ENCODE measurements at places on chromosomes 13 and 19.

DNA sequence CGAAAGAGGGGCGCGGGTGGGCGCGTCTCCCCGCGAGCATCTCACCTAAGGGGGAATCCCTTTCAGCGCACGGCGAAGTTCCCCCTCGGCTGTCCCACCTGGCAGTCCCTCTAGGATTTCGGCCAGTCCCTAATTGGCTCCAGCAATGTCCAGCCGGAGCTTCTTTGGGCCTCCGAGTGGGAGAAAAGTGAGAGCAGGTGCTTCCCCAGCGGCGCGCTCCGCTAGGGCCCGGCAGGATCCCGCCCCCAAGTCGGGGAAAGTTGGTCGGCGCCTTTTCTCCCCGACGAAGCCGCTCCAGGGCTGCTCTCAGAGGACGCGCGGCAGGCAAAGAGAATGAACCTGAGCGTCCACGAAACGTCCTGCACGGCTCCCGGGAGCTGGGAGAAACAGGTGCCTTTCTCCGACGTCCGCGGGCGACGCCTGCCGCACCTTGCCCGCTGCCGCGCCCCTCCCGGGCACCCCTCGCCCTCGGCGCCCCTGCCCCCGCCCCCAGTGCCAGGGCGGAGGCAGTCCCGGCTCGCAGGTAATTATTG is 366 bp upstream of the KL start:
- no peak for DNase-seq

- DNase-seq: no peak
These were observed 5.3 kb upstream of the SLC5A5 start for GRCh38 chr19:17866312-17866963.

DNA sequence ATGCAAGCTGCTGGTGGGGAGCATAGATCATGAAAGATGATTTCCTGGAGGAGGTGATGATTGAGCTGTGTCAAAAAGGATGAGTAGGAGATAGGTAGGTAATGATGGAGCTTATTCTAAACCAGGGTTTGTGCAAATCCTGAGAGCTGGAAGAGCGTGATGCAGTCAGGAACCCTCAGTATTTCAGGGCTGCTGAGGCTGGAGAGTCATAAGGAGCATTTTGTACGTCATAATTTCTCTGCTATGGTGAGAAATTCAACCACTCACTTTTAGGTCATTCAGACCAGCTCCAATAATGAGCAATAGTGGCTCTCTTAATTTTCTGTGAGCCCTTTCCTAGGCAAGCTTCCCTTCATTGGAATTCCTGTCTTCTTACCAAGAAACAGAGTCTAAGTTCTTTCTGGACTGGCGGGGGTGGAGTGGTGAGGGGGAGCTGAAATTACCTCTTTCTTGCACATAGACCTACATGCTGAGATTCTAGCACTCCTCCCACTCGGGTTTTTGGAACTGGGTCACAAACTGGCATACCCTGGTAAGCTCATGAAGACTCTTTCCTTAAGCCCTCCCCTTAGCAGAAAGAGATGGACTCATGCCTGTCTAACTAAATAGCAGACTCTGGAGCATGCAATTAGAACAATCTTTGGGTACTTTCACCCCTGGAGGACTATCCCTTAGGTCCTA is 62.2 kb upstream of the MYCBP2 start:
- DNase-seq: no peak

DNA sequence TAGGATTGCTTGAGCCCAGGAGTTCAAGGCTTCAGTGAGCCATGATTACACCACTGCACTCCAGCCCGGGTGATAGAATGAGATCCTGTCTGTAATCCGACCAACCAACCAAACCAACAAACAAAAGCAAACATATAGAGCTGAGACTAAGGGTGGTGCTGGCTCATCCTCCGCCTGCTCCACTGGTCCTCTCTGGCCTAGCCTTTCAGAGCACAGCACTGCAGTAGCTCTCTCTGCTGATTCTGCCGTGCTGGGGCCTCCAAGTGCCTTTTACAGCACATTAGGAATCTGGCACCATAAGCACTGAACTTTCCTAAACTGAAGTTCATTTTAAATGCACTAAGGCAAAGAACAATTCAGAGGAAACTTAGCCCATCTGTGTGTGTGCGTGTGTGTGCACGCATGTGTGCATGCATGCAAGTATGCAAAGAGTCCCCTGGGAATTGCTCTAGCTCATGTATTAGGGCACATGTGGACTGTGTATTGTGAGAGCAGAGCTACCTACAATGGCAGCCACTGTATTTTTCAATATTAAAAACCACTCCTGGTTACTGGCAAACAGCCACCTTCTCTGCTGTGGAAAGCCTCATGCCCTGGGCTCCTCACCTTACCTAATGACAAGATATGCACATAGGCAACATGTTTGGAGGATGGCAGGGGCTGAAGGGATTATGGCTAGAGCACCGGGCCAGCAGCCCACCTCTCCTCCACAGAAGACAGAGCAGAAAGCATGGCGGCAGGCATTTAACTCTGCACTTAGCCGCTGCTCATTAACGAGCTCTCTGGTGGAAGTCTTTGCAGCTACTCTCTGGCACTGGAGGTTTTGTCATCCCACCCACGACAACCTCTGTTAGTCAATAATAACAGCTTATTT is 223.1 kb upstream of the TSHZ3 start:
- no peak for DNase-seq

GRCh38 chr13:99486996-99487395 is 14.3 kb upstream of the TM9SF2 start:
- DNase-seq: no peak

DNA sequence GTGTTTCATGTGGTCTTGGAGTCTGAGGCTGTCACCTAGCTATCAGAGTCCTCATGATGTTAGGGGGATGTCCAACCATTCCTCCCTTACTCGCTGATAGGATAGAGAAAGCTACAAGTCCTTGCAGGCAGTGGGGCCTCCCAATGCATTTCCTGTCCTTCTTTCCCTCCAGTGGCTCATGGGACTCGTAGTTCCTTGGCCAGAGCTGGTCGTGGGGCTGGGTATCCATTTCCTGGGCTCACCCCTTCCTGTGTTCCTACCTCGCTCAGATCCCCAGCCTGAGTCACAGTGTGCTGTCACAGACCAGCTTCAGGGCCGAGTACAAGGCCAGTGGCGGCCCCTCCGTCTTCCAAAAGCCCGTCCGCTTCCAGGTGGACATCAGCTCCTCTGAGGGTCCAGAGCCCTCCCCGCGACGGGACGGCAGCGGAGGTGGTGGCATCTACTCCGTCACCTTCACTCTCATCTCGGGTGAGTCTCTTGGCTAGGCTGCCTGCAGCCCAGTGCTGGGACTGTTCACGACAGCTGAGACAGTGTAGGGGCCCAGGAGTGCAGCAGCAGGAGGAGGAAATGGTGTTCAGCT is 19.1 kb downstream of the TMEM150B start:
- DNase-seq: no peak

DNA sequence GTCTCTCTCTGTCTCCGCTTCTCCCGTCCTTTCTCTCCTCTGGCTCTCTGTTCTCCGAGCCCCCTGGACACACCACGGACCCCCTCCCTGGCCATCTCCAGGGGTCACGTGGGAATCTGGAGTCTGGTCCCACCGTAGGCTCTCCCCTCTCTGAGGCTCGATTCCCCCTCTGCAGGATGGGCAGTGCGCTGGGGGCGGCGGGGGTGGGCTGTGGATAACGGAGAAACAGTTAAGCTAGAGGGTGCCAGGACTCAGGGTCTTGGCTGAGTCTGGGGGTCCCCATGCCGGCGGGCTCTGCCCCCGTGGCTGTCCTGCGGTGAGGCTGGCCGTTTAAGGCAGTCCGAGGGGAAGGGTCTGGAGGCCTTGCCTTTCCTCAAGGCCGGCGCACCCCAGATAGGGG is 462 bp upstream of the MEIS3 start:
- no peak for DNase-seq

DNA sequence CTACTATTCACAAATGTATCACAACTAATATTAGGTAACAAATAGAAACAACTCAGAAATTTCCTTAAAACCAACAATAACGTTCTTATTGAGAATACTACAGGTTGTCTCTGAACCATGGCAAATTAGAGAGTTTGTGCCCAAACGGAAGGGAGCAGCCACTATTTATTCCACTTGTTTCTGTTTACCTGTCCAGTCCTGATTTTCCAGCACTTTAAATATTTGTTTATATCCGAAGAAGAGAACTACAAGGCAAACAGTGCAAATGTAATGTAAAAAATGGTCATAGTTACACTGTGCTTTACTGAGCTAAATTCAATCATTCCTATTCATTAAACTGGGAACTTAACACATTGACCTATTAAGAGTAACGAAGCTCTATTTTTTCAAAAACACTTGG is 9.2 kb downstream of the SUCLA2 start:
- DNase-seq: no peak

All from stimulated activated CD8-positive, alpha-beta memory T cell treated with anti-CD3 and anti-CD28 coated beads, Interleukin-12 subunit alpha, Interleukin-12 subunit beta, amount 100 ng/mL, for 4 hours (primary cell).